ENCODE measurements at places on chromosomes 1 and 21.
A peak's percentile ranks its signal among the peaks of the same experiment; 100 is the strongest.

DNA sequence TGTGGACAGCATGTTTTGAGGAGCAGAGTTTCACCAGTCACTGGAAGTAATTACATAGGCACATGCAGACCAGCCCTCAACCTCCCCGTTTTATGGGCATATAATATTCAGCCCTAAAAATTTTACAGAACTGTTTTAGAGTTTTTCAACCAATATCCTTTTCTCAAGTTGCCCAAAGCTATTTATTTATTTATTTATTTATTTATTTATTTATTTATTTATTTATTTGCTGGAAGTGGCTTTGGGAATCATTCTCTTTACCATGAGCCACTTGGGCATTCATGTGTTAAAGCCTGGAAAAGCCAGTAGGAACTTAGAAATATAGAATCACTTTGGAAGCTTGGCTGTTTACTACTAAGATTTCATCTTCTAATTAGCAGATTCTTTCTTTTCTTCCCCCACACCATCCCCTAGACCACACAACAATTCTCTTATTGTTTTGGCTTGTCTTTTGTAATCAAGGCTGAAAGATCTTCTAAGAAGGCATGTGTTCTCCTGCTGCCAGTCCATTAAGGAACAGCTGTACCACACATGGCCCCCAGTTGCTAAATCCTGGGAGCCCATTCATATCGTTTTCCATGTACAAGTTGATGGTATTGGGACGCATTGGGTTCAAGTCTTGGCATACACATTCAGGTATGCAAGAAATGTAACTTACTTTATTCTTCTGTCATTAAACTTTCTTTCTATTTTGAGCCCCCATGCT is 220.0 kb downstream of the PAPPA2 start:
- DNase-seq = no peak

- DNase-seq = no peak
Observed at GRCh38 chr1:196660852-196661251, 9.0 kb downstream of the CFH start.

- DNase-seq = no peak
Observed at GRCh38 chr1:165355139-165355976, 1.2 kb downstream of the LMX1A start.

- no peak for DNase-seq
Observed at GRCh38 chr1:32246888-32247273, at the start of gene FAM167B. Gene FAM167B (plus strand): TSS chr1:32247222. CDS start chr1:32247422, 200 bp downstream.

- no peak for DNase-seq
Observed at GRCh38 chr1:62178372-62178771, 16.3 kb upstream of the L1TD1 start.

- DNase-seq = no peak
Observed at GRCh38 chr1:116179419-116179818, 68.2 kb downstream of the MAB21L3 start.

DNA sequence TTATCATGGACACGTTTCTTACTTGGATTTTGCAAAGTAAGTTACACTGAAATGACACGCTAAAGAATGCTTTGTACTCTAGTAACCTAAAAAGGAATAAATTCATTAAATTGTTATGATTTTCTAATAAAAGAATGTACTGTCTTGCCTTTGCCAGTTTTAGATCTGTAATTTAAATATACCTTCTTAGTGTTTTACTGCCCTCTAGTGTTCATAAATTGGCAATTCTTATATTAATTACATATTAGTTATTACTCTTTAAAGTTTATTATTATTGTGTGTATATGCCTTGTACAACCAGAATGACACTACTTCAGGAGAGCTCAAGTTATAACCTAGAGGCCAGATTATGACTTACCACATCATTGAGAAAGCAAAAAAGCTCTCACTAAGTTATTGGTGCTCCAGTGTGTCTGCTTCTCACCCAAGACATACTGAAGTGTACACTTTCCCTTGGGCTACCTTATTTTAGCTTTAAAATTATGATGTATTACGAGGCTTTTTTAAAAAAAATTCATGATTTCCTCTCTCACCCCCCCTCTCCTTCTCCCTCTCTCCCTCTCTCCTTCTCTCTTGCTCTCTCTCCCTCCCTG is 169.9 kb downstream of the HS2ST1 start:
- DNase-seq = no peak

GRCh38 chr1:61101536-61101935 is 19.2 kb downstream of the NFIA start:
- no peak for DNase-seq

DNA sequence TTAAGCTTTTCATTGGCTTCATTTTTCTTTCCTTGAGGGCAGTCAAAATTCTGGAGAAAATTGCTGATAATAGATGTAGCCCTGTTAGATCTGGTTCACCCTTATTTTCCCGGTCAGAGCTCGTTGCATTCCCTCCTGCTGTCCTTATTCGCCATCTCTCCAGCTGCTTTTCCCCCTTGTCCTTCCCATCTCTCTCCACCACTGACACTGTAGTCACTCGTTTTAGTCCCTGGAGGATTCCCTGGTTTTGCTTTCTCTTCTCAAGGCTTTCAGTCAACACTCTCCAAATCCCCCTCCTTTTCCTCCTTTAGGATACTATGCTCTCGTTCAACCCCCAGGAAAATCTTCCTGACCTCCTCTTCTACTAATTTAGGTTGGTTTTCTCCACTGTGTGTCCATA is 83.1 kb downstream of the C21orf91 start:
- DNase-seq = peak; percentile 58

Data from NCI-H187 treated with DMSO at 0.1 percent for 48 hours (cell line).